ENCODE measurements at places on chromosomes 16 and 17.

GRCh38 chr16:86884390-86884650 is 306.0 kb downstream of the FOXL1 start:
- DNase-seq: no peak

- peak; percentile 44 for DNase-seq
These were observed 15.6 kb upstream of the AURKB start for GRCh38 chr17:8225813-8226535.

DNA sequence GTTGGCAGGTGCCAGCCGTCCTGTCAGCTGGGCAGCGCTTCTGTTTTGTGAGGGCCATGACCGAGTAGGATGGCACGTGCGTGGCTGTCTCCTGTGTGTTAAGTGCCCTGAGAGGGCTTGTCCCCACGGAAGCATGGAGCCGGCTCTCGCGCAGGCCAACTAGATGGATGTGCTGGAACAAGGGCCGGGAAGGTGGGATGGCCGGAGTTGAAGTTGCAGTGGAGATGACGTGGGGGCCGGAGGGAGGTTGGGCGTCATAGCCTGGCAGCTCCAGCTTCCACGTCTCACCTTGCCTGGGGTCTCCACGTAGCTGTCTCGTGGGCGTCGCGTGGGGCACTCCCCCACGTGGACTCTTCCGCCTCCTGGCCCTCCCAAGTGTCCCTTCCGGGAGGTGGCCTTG is 27.7 kb downstream of the TBCD start:
- no peak for DNase-seq

- no peak for DNase-seq
These were observed 134.9 kb downstream of the MSI2 start for GRCh38 chr17:57391076-57391825.

GRCh38 chr17:51287412-51287811 is 27.1 kb downstream of the UTP18 start:
- no peak for DNase-seq

GRCh38 chr17:2336852-2337543 is at the start of gene SGSM2:
SGSM2 (plus strand) TSS chr17:2337501; CDS start chr17:2337689, 188 bp downstream.
- peak; percentile 63 for DNase-seq

- DNase-seq: no peak
These were observed 26.0 kb upstream of the CIBAR2 start for GRCh38 chr16:85138073-85138824.

All from activated T-helper 1 cell treated with Interleukin-2 at 50 U/mL for 16 hours (primary cell).